Activated T-helper 1 cell treated with anti-CD3 and anti-CD28 coated beads, Interleukin-2, amount 50 U/mL, for 16 hours (primary cell): ENCODE measurements at places on chromosomes 2 and 18.

GRCh38 chr18:24055009-24055804 lies 40.7 kb downstream of the TTC39C start:
- no peak for DNase-seq

GRCh38 chr2:27025281-27025800 lies 7.4 kb upstream of the TMEM214 start:
- DNase-seq, result no peak

GRCh38 chr2:176138526-176138922 lies 9.0 kb downstream of the HOXD8 start:
- DNase-seq, result no peak

- DNase-seq, result no peak
Measured at GRCh38 chr2:164023896-164024295, 288.1 kb upstream of the FIGN start.

- DNase-seq, result no peak
Measured at GRCh38 chr2:104033399-104033798, 820.5 kb upstream of the POU3F3 start.

GRCh38 chr2:149002891-149003740 lies 35.4 kb upstream of the LYPD6B start:
- no peak for DNase-seq

GRCh38 chr18:48825101-48825745 lies 125.5 kb downstream of the SMAD7 start:
- no peak for DNase-seq

DNA sequence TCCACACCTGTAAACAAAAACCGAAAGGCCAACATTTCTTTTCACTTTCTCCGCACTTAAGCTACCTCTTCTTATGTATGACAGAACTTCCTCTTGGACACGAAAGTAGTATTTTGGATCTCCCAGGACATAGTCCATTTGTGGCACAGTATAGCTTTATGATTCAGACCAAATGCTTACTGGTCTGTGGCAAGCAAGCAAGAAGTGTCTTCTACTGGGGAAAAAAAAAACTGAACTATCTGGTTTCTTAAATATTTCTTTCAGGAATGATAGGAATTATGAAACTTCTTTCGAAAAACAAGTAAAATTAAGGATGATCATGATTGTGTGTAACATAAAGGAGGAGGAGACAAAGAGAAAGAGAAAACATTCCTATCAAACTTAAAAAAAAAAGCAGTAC lies 33.6 kb downstream of the SRBD1 start:
- no peak for DNase-seq

DNA sequence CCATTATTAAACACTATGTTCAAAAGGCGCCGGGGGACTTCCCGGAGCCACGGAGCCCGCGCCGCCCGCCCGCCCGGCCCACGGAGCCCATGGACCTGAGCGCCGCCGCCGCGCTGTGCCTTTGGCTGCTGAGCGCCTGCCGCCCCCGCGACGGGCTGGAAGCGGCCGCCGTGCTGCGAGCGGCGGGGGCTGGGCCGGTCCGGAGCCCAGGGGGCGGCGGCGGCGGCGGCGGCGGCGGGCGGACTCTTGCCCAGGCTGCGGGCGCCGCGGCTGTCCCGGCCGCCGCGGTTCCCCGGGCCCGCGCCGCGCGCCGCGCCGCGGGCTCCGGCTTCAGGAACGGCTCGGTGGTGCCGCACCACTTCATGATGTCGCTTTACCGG lies 197 bp downstream of the GDF7 start:
- no peak for DNase-seq

DNA sequence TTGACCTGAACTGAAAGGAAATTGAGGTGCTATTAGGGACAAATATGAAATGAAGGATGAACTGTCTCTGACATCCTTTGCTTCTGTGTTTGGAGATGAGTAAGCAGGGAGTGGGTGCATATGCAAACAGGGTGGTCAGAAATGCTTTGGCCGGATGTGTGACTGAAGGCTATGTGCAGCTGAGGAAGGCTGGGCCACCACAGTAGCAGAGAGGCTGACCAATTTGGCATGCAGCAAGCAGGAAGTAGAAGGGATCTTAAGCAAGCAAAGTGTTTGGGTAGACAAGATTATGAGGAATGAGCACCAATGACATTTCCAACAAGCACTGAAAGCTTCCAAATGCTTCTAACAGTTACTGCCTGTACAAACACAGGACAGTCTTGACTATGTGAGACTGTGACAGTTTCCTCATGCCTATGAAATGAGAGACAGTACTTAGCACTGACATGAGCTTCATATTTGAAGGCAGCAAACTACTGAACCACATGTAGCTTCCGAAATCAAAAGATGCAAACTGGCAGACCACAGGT lies 3.3 kb upstream of the ACTR3 start:
- no peak for DNase-seq

DNA sequence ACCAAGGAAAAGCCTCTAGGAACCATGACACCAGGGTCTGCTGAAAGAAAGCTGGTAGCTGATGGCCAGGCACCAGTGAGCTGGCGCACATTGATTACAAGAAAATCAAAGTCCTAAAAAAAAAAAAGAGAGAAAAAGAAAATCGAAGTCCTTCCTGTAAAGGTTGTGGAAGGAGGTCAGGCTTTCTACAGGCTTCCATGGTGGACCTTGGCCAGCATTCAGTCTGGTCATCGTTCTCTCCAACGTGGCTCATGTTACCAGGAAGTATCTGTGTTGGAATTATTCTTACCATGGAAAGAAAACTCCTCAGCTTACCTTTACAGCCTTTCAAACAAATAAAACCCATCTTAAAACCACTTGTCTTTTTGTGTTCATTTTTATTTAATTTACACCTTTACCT lies 65.6 kb downstream of the CYB5A start:
- no peak for DNase-seq

DNA sequence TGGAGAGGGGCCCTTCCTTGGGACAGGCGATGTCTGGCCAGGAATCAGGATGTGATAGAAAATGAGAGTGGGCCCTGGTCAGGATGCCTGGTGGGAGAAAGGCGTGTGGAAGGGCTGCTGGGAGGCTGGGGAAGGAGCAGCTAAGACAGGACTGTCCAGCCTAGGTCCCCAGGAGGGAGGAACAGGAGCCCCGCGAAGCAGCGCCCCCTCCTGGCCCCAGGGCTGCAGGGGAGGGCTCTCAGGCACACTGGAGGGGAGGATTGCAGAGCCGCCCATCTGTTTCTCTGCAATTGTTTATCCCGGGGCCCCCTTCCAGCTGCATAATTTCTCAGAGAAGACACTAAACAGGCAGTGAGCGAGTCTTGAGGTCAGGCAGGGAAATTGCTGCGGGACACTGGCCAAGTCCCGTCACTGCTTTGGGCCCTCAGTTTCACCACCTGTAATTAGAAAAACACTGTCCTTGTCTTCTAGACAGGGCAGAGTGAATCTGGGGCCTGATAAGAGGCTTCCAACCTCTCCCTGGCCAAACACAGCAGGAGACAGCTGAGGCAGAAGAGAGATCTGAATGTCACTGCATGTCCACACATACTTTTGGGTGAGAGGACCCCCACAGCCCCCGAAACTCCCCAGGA lies 3.9 kb upstream of the NPPC start:
- DNase-seq, result no peak

DNA sequence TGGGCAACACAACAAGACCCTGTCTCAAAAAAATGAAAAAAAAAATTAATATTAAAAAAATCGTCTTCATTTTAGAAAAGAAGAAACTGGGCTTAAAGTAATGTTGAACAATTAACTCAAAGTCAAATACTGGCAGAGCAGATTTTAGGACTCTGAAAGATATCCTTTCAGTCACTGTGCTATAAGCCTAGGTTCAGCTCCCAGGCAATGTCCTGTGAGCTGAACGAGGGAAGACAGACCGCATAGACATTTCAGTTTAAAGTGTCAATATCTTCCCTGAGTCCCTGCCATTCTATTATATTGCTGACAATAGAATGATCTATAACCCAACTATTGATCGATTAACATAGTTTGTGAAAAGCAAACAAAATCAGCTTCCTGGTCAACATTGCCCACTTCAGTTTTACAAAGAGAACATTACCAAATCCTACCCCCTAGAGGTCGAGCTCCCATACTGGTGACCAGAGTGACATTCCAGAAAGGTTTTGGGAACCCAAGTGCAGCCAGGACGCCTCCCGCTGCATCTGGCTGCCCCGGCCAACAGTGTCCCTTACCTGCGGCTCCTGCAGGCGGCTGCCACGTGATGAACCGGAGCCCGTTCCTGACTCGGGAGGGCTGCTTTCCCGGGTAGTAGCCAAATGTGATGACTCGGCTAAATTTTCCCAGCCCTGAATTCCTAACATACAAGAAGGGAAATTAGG lies 639 bp downstream of the MRO start:
- no peak for DNase-seq

DNA sequence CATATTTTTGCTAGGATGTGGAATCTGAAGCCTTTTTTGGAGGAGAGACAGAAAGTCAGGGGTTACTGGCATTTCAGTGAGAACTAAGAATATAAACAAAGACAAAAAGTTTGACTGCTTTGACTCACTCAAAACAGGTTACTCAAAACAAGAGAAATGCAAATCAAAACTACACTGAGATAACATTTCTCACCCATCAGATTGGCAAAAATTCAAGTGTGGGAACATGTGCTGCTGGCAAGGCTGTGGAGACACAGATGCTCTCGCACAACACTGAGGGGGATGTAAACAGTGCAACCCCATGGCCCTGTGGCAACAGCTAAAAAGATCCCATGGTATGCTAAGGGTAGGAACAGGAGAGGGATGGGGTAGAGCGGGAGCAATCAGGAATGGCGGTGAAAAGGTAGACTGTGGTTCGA lies 86.6 kb downstream of the DTNB start:
- no peak for DNase-seq

DNA sequence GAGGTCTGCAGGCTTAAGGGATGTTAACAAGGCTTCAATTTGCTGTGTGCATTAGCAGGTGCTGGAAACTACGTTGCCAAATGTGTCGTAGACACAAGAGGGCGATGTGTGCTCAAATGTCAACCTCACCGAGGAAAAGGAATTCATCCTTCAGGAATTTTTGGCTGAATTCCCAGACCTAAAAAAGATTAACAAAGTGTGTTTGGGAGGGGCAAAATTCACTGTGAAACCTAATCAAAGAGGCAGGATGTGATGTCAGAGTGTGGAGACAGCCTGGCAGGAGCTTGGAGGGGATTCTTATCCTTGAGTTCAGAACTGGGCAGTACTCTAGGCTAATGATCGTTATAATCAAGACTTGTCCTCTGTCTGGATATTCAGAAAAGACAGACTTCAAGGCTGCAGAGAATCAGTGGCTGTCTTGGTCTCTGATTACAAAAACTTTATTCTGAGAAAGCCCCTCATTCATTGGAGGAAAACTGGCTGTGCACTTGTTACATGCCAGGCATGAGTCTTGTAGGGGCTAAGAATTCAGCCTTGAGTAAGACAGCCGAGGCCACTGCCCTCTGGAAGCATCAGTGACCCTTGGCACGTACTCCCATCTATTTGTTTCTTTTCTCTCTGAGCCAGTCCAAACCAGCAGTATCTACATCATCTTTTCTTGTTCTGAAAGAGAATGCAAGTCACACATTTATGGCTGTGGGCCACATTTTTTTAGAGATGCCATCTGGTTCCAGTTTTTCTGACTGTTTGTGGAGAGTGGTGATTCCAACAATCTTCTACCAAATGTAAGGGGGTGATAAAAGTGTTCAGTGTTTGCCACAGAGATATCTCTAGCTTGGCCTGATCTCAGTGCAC lies 18.7 kb upstream of the SCYGR1 start:
- no peak for DNase-seq

DNA sequence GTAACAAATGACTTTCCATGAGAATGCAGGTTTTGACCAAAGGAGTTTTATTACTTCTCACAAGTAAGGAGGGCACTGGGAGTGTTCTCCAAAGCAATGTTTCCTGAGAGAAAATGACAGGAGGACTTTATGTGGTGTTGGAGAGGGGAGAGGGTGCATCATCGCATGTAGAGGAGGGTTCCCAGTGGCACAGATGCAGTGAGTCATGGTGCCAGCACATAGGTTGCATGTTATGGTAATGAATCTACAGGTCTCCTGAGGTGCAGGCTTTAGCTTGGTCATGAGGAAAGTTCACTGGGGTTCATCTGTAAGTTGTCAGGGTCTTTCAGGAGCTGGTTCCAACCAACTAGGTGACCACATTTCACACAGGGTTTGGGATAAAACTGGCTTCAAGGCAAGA lies 30.4 kb downstream of the NAT8 start:
- no peak for DNase-seq

DNA sequence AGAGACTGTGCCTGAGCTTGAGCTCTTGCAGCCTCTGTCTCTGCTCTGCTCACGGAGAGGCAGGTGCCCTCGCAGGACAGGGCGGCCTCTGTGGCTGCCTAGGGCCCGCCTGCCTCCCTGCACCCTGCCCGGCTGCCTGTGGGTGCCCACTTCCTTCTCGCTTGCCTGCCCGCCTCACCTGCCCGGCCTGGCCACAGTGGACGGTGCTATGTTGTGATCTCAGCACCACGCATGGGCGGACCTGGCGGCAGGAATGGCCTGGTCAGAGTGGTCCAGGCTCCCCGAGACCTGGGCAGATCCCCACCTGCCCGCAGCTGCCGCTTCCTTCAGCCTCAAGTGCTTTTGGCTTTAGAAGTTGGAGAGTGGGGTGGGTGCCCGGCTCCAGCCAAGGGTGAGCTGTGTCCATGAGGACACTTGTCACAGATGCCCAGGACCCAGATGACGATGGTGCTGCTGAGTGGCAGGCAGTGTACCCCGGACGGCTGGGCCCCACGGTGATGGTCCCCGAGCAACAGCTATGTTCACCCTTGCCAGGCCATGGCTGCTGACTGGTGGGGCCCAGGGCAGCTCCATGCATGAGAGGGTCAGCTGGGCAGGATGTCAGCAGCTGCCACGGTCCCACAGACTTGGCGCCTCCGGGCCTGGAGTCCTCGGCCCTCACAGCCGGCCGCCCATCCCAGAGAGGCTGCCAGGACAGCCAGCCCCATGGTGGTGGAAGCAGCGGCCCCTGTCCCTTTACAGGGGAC lies 25.3 kb downstream of the RTP5 start:
- DNase-seq, result no peak

- DNase-seq, result no peak
Measured at GRCh38 chr2:10405448-10405847, 42.7 kb downstream of the ODC1 start.

GRCh38 chr2:13114391-13114790 lies 397.7 kb downstream of the TRIB2 start:
- no peak for DNase-seq

GRCh38 chr18:78580835-78581339 lies 398.7 kb upstream of the SALL3 start:
- DNase-seq, result no peak

DNA sequence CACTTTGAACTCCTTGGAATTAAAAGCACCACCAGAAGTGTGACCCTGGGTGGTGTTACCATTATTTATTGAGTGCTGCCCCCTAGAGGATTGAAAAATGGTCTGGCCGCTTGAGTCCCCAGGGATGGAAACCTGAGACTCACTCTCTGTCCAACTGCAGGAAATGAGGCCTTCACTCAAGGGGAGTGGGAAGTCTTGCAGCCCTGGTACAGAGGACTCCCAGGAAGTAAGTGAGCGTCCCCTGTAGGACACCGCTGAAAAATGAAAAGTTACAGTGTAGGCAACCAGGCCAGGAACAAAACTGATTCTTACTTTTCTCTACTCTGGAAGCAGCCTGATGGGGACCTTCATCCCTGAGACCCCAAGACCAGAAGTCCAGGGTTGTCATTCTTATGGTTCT lies 2.2 kb upstream of the NRP2 start:
- no peak for DNase-seq
